Hindlimb muscle (tissue), 1 donor: ENCODE measurements at places on chromosomes 11 and 22.

DNA sequence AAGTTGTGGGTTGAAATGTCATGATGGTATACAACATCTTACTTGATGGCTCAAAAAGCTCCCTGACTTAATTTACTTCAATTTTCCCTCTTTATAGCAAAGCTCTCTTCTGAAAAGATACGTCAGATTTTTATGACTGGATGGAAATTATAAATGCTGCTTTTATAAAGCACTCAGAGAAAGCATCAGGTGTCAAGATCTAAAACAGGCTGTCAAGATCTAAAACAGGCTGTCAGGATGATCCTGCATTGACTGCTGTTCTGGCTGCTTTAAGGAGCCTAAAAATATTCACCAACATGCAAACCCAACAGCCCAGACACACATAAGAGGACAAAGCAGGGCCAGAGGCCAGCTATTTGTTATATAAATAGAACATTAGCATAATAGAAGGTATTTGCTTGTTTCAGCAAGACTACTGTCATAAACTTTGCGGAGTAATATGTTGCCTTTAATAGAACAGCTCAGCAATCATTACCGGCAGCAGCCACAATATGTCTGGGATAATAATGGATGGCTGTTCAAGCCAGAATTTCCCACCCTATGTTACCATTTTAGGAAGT is 77.3 kb upstream of the ANO5 start:
- DNase-seq = no peak

GRCh38 chr11:70661761-70662501 is 263.6 kb downstream of the CTTN start:
- DNase-seq = no peak

DNA sequence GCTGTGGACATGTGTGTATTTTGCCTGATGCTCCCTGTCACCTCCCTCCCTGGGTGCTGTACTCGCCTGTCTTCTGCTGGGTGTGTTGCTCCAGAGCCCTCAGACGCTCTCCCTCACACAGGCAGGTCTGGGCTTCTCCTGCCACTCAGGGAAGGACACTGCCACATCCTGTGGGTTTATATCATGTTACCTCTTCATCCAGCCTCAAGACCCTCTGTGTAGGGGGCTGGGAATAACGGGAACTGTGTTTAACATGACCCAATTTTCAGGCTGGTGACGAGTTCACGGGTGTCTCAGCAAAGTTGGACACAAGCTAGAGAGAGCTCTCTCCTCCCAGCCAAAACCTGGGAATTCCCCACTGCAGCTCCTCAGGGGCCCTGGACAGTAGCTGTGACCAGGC is 24.6 kb downstream of the MYBPC3 start:
- DNase-seq = no peak

DNA sequence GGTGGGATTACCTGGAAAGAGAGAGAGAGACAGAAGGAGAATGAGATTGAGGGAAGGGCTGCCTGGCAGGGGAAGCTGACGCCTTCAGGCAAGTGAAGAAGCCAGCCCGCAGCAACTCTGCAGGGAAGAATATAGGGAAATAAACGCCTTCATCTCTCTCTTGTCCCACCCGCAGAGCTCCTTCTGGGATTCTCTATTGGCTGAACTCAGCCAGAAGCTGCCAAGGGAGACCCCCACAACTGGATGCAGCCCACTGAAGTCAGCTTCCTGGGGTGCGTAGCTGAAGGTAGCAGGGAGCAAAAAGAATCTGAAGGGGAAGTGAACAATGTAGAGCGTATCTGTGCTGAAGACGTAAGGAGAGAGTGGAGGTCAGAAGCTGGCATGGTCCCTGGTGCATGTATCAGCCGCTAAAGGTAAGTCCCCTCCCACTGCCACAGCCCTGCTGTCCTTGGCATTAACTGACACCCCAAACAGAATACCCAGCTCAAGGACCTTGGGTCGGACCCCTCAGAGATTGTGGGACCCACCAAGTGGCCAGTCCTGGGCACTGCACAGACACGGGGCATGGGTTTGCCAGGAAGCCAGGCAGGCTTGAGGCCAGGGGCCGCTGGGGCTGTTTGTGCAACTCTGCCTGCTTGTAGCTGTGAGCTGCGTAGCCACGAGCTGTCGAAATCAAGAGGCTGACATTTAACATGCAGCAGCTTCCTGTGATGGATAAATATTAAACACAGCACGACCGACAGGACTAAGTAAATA is 469.9 kb downstream of the MN1 start:
- no peak for DNase-seq

GRCh38 chr22:49148895-49149418 is 678.7 kb downstream of the BRD1 start:
- DNase-seq = no peak

GRCh38 chr11:46300270-46300669 is 22.8 kb downstream of the CREB3L1 start:
- no peak for DNase-seq

DNA sequence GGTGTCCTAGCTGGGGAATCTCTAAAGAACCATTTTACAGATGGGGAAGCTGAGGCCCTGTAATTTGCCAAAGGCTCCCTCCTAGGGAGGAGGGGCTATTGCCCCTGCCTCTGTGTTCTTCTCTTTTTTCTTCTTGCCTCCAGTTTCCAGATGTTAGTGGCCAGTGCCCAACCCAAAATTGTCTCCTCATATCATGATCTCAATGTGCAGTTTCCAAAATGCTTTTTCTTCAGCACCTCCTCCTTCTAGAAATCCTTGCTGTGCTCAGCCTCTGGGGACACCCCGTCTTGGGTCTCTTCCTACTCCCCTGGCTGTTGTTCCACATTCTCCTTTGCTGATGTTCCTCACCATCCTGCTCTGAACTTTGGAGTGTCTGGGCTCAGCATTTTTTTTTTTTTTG is 9.5 kb upstream of the CHRM1 start:
- no peak for DNase-seq

- no peak for DNase-seq
These were observed 63.3 kb downstream of the KCNQ1 start for GRCh38 chr11:2507945-2508749.

GRCh38 chr11:95585069-95585751 is 204.4 kb downstream of the FAM76B start:
- DNase-seq = no peak

GRCh38 chr11:60855726-60856633 is at the start of gene PTGDR2:
PTGDR2 (minus strand) TSS chr11:60855950; CDS start chr11:60853722, 2,228 bp downstream.
- no peak for DNase-seq

DNA sequence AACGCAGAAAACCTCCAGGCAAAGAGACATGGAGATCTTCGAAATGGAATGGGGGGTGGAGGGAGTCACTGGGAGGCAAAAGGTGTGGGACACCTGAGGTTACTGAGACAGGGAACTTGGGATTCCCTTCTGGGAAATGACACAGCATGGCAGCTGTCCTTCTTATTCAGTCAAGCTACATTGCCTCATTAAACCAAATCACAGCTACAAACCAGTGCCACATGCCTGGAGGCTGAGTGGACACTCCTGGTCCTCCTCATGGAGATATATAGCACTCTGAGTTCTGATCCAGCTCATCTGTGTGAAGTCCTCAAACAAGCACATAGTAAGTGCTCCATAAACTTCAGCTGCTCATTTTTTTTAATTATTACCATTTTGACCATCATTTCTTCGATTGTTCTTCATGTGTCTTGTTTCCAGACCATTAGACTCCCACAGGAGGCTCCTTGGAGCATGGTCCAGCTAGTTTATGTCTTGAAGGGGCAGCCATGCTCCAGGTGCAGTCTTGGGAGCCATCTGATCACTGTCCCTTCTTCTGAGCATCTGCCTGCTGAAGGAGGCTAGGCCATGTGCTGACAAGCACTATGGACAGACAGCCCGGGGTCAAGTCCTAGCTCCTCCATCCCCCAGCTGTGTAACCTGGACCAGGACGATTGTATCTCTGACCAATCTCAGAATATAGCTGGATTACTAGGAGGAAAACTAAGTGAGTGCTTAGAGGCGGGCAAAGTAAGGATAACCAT is 9.7 kb upstream of the FXYD2 start:
- no peak for DNase-seq

GRCh38 chr22:46866591-46866990 is 104.1 kb downstream of the TBC1D22A start:
- DNase-seq = no peak

DNA sequence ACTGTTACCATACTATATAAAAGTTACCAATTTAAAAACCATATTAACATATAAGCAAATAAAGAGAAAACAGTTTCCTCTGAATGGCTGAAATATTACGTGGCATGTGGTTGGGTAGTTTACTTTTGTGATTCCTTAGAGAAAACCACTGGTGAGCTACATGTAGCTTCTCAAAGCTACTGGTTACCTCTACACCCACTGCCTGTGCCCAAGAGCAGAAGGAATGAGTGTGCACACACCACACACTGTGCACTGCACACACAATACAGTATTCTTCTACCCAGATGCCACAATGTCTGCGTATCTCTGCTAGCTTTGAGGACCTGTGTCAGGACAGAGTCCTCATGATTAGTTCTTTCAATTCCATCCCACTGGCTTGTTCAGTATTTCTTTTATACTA is 25.5 kb upstream of the YPEL1 start:
- no peak for DNase-seq

GRCh38 chr22:39967103-39967829 is 7.1 kb downstream of the TMA7B start:
- no peak for DNase-seq

DNA sequence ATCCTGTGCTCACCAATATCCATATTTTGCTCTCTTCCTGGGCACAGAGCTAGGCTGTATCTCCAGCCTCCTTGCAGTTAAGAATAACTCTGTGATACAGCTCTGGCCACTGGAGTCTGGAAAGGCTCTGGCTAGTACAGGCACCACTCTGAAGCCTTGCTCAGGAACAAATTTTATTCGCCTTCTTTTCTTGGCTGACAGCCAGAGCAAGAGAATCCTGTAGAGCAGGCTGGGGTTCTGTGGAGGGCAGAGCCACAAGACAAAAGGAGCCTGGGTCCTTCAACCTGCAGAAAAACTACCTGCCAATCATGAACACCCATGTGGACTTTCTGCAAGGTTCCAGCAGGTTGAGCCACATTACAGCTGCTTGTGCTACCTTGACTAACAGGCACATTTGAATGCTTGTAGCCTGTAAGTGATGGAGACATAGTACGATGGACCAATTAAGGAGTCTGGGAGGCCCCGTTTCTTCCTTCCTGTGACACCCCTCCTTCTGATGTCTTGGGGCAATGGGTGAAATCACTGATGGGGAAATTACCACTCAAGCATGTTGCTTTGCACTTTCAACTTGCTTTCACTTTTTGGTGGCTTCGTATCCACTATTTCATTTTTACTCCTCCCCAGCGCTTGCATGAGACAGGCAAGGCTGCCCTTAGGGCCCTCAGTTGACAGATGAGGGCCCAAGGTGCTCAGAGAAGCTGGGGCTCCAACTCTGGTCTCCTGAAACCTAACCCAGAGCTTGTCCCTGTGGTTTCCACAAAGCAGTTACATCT is 267.2 kb upstream of the SYN3 start:
- DNase-seq = no peak

GRCh38 chr11:119472186-119472855 is 49.3 kb upstream of the THY1 start:
- no peak for DNase-seq

- DNase-seq = no peak
These were observed 31.8 kb downstream of the ETS1 start for GRCh38 chr11:128555606-128556005.

DNA sequence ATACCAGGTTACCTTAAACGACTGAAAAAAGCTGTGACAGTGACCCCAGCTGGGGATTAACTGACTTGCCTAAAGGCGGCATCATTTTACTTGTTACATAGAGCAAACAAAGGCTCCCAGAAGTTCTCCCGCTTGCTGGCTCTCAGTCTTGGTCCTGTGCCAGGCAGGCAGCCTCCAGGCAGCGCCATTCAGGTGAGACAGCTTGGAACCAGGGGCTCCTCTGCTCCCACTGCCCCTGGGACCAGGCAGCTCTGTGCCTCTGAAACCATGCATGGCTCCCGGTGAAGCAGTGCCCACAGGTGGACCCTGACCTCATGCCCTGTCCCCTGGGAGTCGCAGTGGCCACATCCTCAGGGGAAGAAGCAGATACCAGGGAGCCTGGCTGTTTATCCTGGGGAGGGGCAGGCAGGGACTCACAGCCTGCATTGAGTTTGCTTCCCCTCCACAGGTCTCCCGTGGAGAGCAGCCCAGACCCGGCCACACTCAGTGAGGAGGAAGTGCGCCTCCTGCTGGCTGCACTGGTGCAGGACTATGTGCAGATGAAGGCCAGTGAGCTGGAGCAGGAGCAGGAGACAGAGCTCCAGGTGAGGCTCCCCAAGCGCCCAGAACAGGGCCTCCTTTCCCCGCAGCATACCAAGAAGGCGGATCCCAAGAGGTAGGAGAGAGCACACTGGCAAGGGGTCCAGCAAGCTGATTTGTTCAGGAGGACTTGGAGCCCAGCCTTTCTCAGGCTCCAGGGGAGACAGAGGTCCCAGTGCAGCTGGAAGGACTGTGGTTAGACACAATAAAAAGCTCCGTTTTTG is 15.6 kb upstream of the CYP2R1 start:
- peak; percentile 38 for DNase-seq

GRCh38 chr11:123344790-123345357 is 85.2 kb upstream of the GRAMD1B start:
- no peak for DNase-seq

GRCh38 chr11:69841859-69842698 is 22.9 kb upstream of the FGF3 start:
- DNase-seq = no peak

DNA sequence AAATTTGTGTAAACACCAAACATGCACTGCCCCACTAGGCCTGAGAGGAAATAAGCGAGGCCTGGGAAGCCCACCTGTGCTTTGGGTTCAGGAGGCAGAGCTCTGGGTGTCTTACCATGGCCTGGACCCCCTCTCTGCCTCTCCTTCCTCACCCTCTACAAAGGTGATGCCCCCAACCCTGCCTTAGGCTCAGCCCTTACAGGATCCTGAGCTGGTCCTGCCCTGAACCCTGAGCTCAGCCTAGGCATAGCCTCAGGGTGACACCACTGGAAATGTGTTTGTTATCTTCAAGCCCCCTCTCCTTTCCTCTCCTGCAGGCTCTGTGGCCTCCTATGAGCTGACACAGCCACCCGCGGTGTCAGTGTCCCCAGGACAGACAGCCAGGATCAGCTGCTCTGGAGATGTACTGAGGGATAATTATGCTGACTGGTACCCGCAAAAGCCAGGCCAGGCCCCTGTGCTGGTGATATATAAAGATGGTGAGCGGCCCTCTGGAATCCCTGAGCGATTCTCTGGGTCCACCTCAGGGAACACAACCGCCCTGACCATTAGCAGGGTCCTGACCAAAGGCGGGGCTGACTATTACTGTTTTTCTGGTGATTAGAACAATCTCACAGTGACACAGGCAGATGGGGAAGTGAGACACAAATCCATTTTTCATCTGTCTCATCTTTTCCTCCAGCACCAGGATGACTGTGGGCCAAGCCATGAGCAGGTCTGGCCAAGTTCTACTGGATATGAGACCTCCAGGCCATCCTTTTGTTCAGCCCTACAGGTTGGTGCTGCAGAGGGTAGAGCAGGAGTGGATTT is 117.8 kb downstream of the GGTLC2 start:
- DNase-seq = no peak

GRCh38 chr11:74412321-74412720 is 14.1 kb upstream of the PGM2L1 start:
- no peak for DNase-seq
